Nephron progenitor cell (in vitro differentiated cells): ENCODE measurements at places on chromosomes 12 and 14.

DNA sequence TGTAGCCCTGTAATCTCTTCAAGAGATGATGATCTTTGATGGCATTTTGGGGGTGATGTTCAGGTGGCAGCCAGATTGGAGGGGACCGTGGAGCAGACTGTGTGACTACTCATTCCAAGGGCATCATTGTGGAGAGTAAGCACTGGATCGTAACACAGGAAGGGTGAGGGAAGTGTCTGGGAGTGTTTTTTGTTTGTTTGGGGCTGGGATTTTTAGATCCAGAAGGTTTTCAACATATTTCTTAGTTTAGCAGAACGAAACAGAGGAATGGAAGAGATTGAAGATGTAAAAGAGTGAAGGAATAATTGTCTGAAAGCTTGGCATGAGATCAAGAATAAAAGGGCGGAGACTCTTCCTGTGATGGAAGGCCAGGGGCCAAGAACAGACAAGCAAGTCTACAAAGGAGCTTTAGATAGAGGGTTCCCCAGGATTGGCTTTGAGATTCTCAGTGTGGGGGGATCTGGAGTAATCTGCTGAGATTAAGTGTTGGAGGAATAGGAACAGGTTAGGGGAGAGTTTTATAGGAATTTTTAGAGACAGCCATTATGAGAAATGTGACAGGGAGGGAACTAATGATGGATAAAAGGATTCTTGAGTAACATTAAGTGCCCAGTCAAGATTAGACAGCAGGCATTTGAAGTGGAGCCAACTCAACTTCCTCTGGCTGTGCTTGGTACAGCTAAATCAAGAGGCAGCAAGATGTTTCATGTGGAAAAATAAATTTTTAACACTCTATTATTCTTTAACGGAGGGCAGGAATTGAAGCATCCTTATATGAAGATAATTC is 79.7 kb upstream of the REP15 start:
- DNase-seq, result no peak

- DNase-seq, result no peak
These were observed 5.1 kb upstream of the VCPKMT start for GRCh38 chr14:50121486-50121885.

DNA sequence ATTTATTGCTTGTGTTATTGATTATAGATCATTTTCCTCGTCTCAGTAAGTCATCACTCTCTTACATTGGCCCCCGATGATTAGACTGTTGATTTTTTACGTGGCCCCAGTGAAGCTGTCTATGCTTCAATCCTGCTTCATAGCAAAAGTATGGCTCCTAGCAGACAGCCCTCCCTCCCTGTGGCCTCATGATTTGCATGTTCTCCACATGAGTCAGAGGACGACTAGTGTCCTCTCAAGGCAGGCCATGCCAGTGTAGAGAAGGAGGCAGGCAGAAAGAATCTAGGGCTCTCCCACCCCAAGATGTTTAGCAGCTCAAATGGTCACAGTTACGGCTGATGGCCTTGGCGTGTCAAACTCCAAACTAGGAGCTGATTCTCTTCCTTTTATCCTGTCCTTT is 59.6 kb downstream of the FIGNL2 start:
- DNase-seq, result no peak

DNA sequence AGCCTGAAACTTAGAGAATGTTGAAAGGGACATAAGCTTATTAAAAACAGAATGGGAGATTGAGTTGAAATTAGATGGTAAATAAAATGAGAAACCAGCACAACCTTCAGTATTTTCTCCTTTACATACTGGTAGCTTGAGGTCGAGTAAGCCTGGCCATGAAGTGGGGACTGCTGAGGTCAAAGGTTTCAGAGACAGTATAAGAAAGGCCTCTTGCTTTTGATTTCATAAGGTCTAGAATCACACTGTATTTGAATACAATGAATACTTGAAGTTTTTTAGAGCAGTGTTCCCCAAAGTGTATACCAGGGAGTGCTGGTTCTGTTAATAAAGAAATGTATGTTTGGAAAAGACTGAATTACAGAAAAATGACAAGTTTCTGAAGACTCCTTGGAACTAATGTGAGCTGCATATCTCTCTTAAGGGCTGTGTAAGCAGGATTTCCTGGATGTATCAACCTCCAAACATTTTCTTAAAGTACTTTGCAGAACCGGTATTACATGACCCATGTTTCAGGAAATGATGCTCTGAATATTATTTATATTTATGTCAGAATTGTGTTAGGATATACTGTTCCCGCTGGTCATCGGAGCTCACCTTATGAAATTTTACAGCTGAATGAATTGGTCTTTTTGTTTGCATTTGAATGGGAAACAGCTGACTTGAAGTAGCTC is 85.0 kb downstream of the AKAP6 start:
- no peak for DNase-seq

DNA sequence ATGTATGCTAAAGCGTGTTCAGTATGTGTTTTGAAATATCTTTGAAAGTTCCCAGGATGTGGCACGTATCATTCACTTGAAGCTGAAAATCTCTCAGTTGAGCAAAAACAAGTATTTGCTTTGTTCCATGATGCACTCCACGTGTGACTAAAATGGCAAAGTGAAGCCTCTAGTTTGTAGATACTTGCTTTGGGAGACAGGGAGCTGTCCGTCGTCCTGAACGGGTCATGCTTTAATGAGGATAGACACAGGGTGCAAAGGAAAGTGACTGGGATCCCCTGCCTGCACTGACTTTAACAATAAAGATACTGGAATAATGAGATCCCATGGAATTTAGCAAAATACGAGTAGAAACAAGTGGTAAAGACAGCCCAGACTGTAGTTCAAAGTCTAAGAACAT is 991.4 kb downstream of the NRXN3 start:
- peak; percentile 79 for DNase-seq

DNA sequence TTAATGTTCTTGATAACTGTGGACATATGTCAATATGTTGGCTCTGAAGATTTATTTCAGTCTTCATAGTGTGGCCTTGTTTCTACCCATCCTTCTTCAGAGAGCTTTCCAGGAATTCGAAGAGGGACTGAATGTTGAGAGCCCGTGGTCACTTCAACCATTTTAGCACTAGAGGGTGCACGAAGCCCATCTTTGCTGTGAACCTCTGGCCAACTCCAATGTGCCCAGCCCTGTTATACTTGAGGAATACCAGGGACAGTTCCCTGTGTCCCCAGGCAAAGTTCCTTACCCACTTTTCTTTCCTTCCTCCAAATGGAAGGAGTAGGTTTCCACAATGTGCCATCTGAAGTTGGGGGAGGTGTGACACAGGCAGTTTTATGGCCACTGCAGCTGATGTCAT is 603.5 kb downstream of the RPL10L start:
- peak; percentile 43 for DNase-seq

GRCh38 chr12:93908846-93909567 is 231.8 kb downstream of the CRADD start:
- no peak for DNase-seq

DNA sequence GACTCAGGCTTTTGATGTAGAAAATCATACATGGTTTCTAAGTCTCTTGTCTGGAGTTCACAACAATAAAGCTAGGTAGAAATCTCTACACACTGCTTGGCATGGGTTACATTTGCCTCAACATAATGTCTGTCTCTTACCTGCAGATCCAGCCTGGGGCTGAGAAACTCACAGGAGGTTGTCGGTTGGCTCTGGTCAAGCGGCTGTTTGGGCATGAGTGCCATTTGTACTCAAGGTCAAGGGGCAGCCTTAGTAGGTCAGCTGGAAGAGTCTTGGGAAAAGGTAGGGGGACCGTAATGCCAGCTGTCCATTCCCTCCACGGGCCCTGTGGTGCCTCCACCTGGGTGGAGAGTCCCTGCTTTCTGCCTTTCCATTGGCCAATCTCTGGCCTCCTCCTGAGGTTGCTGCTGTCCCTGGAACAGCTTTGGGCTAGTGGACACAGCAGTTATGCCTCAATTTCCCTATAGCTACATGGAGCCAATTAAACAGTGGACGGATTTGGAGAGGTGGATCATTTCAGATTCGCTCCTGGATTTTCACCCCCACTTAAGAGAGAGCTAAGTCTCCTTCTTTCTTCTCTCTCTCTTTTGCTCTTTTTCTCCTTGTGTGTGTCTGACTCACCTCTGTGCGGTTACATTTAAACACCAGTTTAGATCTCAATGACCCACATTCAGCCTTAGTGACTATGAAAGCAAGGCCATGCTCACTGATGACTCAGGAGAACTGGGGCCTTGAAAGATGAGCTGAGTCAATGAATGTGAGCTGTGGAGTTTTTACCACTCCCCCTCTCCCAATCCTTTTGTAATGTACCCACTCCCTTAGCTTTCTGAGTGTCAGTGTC is 132.8 kb upstream of the HIF1A start:
- no peak for DNase-seq

GRCh38 chr14:105316577-105316941 is 2.0 kb downstream of the PACS2 start:
- no peak for DNase-seq

- DNase-seq, result peak; percentile 67
These were observed 6.4 kb downstream of the NKX2-1 start for GRCh38 chr14:36513451-36514277.

GRCh38 chr14:104796687-104797081 is 1.1 kb upstream of the AKT1 start:
- no peak for DNase-seq

GRCh38 chr14:101823511-101824120 is 62.1 kb downstream of the PPP2R5C start:
- no peak for DNase-seq

DNA sequence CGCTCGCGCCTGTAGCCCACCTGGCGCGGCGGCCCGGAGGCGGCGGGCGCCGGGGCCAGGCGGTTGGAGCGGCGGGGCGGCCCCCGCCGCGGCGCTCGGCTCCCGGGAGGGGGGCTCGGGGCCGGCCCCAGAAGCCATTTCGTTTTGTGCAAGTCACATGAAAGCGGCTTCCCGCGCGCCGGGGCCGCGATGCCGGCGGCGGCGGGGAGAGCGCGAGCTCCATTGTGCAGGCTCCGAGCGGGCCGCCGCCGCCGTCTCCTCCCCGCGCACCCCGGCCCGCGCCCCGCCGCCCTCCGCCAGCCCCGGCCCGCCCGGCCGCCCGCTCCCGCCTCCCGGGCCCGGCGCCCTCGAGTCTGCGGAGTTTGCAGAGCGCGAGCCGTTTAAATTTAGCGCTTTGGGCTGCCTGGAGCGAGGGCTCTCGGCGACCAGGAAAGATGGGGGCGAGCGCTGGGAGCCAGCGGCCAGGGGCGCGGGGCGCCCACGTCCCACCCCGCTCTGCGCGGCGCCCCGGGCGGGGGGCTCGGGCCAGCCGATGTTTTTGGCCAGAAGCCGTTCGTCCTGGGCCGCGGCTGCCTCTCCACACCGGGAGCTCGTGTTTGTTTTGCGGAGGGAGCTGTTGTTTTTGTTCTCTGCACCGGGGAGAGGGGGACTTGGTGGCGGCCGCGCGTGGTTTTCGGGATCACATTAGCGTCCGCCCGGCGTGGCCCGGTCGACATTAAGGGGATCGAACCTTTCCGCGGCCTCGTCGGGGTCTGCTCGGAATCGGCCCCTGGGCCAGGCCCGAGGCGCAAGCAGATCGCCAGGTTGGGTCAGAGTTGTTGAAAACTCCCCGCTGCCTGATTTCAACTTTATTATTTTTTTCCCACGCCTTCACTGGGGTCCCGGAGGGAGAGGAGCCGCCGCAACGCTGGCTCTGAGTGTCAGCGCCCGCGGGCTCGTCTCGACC is 982 bp downstream of the BCL7A start:
- DNase-seq, result peak; percentile 60

DNA sequence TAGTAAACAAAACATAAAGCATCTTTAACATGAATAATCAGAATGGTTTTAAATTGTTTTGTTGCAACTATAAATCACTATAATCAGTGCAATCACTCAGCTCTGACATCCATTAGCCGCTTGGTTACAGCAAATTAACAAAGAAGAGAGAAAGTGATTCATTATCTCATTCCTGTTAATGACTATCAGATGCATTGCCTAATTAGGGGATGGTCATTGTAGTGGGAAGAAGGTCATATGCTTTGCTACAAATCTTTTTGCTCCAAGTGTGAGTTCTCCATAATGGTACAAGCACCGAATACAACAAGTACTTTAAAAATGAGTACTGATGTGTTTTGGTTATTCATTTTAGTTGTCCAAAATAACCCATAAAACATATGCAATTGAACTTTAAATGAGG is 272.0 kb downstream of the AKAP6 start:
- DNase-seq, result no peak

GRCh38 chr12:98058838-98059237 is 456.6 kb upstream of the TMPO start:
- no peak for DNase-seq

DNA sequence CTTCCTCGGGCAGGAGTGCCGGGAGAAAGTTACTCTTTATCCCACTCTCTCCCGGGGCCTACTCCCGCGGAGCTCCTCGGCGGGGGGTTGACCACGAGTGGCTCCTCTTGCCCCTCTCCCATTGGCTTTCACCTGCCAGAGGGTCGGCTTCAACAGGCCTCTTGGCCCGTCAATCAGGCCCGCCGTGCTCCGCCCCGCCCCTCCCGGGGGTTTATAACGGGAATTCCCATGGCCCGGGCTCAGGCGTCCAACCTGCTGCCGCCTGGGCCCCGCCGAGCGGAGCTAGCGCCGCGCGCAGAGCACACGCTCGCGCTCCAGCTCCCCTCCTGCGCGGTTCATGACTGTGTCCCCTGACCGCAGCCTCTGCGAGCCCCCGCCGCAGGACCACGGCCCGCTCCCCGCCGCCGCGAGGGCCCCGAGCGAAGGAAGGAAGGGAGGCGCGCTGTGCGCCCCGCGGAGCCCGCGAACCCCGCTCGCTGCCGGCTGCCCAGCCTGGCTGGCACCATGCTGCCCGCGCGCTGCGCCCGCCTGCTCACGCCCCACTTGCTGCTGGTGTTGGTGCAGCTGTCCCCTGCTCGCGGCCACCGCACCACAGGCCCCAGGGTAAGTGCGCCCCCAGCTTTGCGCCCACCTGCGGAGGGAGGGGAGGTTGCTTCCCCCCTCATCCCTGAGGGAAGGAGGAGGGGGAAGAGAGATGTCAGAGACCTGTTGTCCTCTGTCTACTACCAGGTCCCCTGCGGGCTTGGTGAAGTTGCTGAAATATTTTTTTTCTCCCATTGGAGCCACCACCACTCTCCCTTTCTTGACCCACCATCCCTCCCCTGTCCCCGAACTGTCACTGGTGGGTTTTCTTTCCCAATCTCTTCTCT is at the start of gene SMOC1:
SMOC1 (plus strand) TSS at position 242 of the 869 bp plus-strand sequence; CDS start at position 505, 263 bp downstream.
- DNase-seq, result peak; percentile 91
